Naive thymus-derived CD8-positive, alpha-beta T cell (primary cell): ENCODE measurements at places on chromosomes 12 and 14. TPM values are rescaled to one million over a fixed set of nuclear protein-coding genes. Genes with fewer than 3 reads are reported as not detected.

DNA sequence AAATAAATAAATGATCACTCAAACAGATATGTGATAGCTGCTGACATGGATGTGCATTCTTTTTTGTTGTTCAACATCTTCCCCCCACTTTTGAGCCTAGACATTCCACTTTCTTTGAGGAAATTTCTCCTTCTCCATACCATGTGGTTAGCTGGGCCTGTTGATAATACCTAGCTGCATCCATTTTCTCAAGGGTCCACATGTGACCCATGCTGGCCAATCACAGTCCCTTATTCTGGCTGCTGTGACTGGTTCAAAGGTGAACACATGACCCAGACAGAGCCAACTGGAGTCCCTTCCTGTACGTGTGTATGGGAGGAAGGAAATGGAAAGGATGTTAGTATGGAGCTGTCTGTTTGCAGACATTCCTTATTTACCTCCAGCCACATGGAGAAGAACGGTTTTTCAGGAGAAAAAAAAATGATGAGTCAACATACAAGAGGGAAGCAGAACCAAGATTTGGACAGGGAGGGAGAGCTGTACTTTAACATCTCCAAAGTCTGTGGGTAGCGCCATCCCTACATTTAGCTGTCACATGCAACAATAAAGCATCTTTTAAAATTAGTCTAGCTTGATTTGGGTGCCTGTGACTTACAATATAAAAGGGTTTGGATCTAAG is 391.7 kb upstream of the TBX3 start:
- DNase-seq = no peak
- no peak overlapping the region for H3K4me3 ChIP-seq
- H3K27me3 ChIP-seq = peaks cover 11% of the 10 kb centered on the region
- no peak overlapping the region for H3K27ac ChIP-seq
- H3K36me3 ChIP-seq = no peaks in the 10 kb centered on the region

- H3K4me3 ChIP-seq = peak overlapping the region; percentile 98
- no peaks in the 10 kb centered on the region for H3K27me3 ChIP-seq
- H3K36me3 ChIP-seq = peaks cover 2% of the 10 kb centered on the region
These were observed 1.5 kb upstream of the PCK2 start for GRCh38 chr14:24092505-24093206.

DNA sequence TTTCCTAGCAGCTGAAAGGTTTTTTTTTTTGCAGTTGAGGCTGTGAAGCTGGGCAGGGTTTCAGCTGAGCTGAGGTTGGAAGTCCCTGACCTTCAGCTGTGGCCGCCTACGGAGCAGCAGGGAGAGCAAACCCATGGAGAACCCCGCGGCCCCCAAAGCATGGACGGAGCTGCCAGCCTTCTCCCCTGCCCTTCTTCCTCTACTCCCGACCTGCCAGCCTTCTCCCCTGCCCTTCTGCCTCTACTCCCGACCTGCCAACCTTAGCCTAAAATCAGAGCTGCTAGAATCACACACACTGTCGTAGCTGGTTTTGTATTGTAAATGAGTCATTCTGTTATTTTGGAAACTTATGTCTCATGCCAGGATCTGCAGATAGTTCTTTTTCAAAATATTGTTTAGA is 74.6 kb downstream of the PPP2R5C start:
- no peak for DNase-seq
- H3K4me1 ChIP-seq = peaks cover 92% of the 10 kb centered on the region
- peak overlapping the region; percentile 35 for H3K27ac ChIP-seq
- H3K36me3 ChIP-seq = peaks cover 2% of the 10 kb centered on the region
- H3K27me3 ChIP-seq = no peaks in the 10 kb centered on the region

DNA sequence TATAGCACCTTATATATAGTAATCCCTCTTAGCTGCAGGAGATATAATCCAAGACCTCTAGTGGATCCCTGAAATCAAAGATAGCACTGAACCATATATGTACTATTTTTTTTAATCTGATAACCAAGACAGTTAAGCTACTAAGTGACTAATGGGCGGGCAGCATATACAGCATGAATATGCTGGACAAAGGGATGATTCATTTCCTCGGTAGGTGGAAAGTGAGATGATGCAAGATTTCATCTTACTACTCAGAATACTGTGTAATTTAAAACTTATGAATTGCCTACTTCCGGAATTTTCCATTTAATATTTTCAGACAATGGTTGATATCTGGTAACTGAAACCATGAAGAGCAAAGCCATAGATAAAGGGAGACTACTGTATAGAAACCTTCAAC is 36.2 kb downstream of the PRMT8 start:
- no peak overlapping the region for H3K4me3 ChIP-seq
- peaks cover 9% of the 10 kb centered on the region for H3K36me3 ChIP-seq
- no peaks in the 10 kb centered on the region for H3K27me3 ChIP-seq
- H3K27ac ChIP-seq = no peak overlapping the region
- H3K4me1 ChIP-seq = no peaks in the 10 kb centered on the region

GRCh38 chr12:61797266-61797665 is 462.9 kb upstream of the USP15 start:
- H3K4me1 ChIP-seq = no peaks in the 10 kb centered on the region
- no peak overlapping the region for H3K4me3 ChIP-seq
- H3K27ac ChIP-seq = no peak overlapping the region
- DNase-seq = no peak
- H3K27me3 ChIP-seq = no peaks in the 10 kb centered on the region
- no peaks in the 10 kb centered on the region for H3K36me3 ChIP-seq

GRCh38 chr14:40347675-40348074 is 915.4 kb upstream of the FBXO33 start:
- no peaks in the 10 kb centered on the region for H3K36me3 ChIP-seq
- no peak overlapping the region for H3K27ac ChIP-seq
- no peaks in the 10 kb centered on the region for H3K27me3 ChIP-seq
- no peak overlapping the region for H3K4me3 ChIP-seq
- H3K4me1 ChIP-seq = no peaks in the 10 kb centered on the region

DNA sequence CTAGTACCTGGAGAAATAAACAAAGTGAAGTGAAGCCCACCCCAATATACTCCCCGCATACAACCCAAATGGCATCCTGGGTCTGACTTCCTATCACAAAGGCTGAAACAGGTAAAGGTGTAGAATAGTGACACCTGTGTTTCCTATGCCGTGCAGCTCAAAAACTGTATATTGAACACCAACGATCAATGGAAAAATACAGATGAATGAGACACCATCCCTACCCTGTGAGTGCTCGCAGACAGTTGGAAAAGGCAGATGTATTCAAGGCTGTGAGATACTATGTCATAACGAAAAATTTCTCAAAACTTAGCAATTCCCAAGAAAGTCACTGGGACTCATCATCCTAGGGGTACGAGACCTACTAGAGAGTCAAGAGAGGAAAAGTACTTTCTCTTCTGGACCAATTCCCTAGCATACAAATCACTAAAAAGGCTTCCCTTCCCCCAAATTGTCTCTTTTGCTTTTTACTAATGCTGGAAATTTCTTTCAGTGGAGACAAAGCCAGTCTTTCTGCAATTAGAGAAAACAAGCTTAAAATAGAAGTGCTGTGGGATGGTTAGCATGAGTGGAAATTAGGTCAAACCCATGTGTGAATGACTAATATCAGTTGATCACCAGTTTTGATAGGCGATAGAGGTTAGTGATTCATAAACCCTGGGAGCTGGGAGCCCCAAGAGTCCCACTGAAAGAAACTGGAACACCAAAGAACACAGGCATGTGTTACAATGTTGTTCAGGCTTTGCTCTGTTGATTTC is 249.7 kb downstream of the SPTSSA start:
- peaks cover 9% of the 10 kb centered on the region for H3K27me3 ChIP-seq
- no peaks in the 10 kb centered on the region for H3K4me1 ChIP-seq
- DNase-seq = no peak
- no peaks in the 10 kb centered on the region for H3K36me3 ChIP-seq
- no peak overlapping the region for H3K27ac ChIP-seq

DNA sequence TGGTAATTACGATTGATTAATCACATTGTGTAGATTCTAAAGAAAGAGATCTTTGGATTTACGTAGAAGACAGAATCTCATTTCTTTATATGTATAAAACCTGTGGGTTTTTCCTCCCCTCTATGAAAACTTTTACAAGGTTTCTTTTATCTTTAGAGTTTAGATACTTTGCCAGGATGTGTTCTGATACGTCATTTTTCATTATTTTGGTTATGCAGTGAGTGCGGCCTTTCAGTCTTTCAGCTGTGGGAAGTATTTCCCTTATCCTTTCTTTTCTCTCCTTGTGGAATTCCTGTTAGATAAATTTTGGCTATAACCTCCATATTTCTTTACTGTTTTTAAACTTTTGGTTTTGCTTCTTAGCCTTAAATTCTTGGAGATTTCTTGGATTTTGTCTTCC is 92.7 kb downstream of the TTLL5 start:
- DNase-seq = no peak
- H3K4me1 ChIP-seq = no peaks in the 10 kb centered on the region
- peaks cover 61% of the 10 kb centered on the region for H3K36me3 ChIP-seq
- no peaks in the 10 kb centered on the region for H3K27me3 ChIP-seq

DNA sequence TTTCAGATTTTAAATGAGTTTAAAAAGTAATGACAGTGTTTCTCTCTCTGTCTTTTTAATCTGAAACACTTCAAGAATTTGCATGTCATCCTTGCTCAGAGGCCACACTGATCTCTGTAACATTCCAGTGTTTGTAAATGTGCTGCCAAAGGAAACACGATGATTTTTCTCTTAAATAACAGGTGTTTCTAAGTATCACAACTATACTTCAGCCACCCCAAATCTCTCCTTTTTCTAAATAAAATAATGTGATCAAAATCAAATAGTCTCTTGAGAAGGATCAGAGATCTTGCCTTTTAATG is 3.3 kb upstream of the GALC start:
- H3K4me1 ChIP-seq = peaks cover 66% of the 10 kb centered on the region
- H3K36me3 ChIP-seq = no peaks in the 10 kb centered on the region
- no peak for DNase-seq
- H3K27ac ChIP-seq = peak overlapping the region; percentile 33
- H3K4me3 ChIP-seq = no peak overlapping the region

GRCh38 chr12:70854881-70855568 is 65.5 kb downstream of the PTPRR start:
- no peak overlapping the region for H3K4me3 ChIP-seq
- H3K36me3 ChIP-seq = no peaks in the 10 kb centered on the region
- peaks cover 2% of the 10 kb centered on the region for H3K27me3 ChIP-seq
- no peak overlapping the region for H3K27ac ChIP-seq

GRCh38 chr14:93713726-93714405 is 74.4 kb downstream of the PRIMA1 start:
- H3K4me3 ChIP-seq = no peak overlapping the region
- no peak overlapping the region for H3K27ac ChIP-seq
- DNase-seq = no peak
- no peaks in the 10 kb centered on the region for H3K4me1 ChIP-seq
- H3K36me3 ChIP-seq = no peaks in the 10 kb centered on the region
- H3K27me3 ChIP-seq = peaks cover 15% of the 10 kb centered on the region

DNA sequence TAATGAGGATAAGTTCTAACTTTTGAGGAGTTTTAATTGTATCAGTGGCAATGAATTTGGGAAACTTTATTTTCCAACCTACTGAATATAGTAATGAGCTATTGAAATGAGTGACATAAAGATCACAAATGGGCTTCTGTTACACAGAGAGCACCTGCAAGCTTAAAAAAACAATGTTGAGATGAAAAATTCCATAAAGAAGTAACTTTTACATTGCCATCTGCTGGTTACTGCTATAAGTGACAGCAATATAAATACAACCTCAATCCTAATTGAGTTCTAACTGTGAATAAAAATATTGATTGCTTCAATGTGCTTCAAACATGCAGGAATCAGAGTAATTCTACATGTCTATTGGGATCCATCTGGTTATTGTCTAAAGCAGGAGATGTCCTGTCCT is 14.2 kb downstream of the WIF1 start:
- H3K27me3 ChIP-seq = peaks cover 10% of the 10 kb centered on the region
- no peak overlapping the region for H3K4me3 ChIP-seq
- H3K27ac ChIP-seq = no peak overlapping the region
- DNase-seq = no peak

- no peak overlapping the region for H3K27ac ChIP-seq
- no peaks in the 10 kb centered on the region for H3K4me1 ChIP-seq
- H3K4me3 ChIP-seq = no peak overlapping the region
- DNase-seq = no peak
- H3K27me3 ChIP-seq = peaks cover 6% of the 10 kb centered on the region
These were observed 68.1 kb upstream of the DCD start for GRCh38 chr12:54716261-54716660.

GRCh38 chr12:19186722-19187661 is 57.5 kb downstream of the PLEKHA5 start:
- no peak overlapping the region for H3K27ac ChIP-seq
- no peaks in the 10 kb centered on the region for H3K27me3 ChIP-seq
- peaks cover 4% of the 10 kb centered on the region for H3K4me1 ChIP-seq
- DNase-seq = no peak
- no peak overlapping the region for H3K4me3 ChIP-seq

DNA sequence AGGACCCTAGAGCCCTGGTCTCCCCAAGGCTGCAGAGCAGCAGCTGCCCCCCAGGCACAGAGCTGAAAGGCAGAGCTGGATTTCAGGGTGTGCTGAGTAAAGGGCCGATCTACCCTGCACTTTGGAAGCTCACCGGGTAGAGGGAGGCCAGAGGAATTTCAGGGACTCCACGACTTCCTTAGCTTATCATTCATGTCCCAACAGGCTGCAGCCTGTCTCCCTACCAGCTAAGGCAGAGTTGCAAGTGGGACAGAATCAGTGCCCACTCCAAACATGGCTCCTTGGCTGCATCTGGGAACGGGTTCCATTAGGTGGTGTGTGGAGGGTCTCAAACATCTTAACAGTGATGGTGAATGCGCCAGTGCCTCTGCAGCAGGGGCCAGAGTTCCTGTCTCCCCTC is 27.5 kb downstream of the MMAB start:
- no peak overlapping the region for H3K4me3 ChIP-seq
- no peak for DNase-seq
- H3K27me3 ChIP-seq = peaks cover 23% of the 10 kb centered on the region
- H3K4me1 ChIP-seq = peaks cover 11% of the 10 kb centered on the region
- no peak overlapping the region for H3K27ac ChIP-seq
- H3K36me3 ChIP-seq = no peaks in the 10 kb centered on the region

- H3K4me1 ChIP-seq = peaks cover 21% of the 10 kb centered on the region
- H3K27ac ChIP-seq = no peak overlapping the region
- H3K36me3 ChIP-seq = peaks cover 99% of the 10 kb centered on the region
- H3K27me3 ChIP-seq = no peaks in the 10 kb centered on the region
- no peak for DNase-seq
These were observed 39.8 kb upstream of the GPR68 start for GRCh38 chr14:91284146-91284790.

GRCh38 chr12:84745127-84745526 is 167.5 kb downstream of the SLC6A15 start:
- DNase-seq = no peak
- no peaks in the 10 kb centered on the region for H3K36me3 ChIP-seq
- H3K4me3 ChIP-seq = no peak overlapping the region
- H3K27ac ChIP-seq = no peak overlapping the region
- H3K27me3 ChIP-seq = no peaks in the 10 kb centered on the region

- no peak for DNase-seq
- no peaks in the 10 kb centered on the region for H3K36me3 ChIP-seq
These were observed 3.1 kb downstream of the PYGL start for GRCh38 chr14:50941151-50941550.

GRCh38 chr12:94103986-94104385 is 44.4 kb upstream of the PLXNC1 start:
- peak overlapping the region; percentile 65 for H3K27ac ChIP-seq
- peaks cover 17% of the 10 kb centered on the region for H3K27me3 ChIP-seq

Gene GPRC5A
- total RNA-seq = not detected

Gene SLC25A3
- total RNA-seq = 322 TPM

Gene HIF1A
- 91.4 TPM for total RNA-seq

Gene ALX1
- not detected for total RNA-seq

Gene CIDEB
- 15.5 TPM for total RNA-seq

Gene KRT82
- not detected for total RNA-seq

Gene ANKRD33
- not detected for total RNA-seq

Gene EGLN3
- total RNA-seq = 2.6 TPM

Gene FOXN4
- not detected for total RNA-seq

Gene CDCA3
- 2.6 TPM for total RNA-seq

Gene ATP2A2
- 69.3 TPM for total RNA-seq

Gene KRT83
- not detected for total RNA-seq

Gene NEUROD4
- not detected for total RNA-seq
